ENCODE measurements at places on chromosomes 1 and 21. TPM values are rescaled to one million over a fixed set of nuclear protein-coding genes. Genes with fewer than 3 reads are reported as not detected.

Gene TMPRSS2
- 0.61 TPM for total RNA-seq

Gene C1orf141
- not detected for total RNA-seq

Gene REN
- not detected for total RNA-seq

DNA sequence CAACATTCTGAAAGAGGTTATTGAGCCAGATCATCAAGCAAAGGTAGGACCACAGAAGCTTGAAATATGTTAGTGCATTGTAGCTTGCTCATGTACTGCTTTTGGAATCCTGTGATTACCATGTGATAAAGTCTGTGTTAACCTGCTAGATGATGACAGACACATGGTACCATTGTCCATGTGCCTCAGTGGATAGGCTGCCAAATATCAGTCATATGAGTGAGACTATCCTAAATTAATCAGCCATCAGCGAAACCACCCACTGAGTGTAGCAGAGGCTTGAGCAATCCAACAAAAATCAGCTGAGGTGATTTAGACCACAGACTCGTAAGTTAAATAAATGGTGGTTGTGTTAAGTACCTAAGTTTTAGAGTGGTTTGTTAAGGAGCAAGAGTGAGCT, 32.7 kb upstream of the CRB1 start:
- H3K4me3 ChIP-seq, result no peak overlapping the region
- no peaks in the 10 kb centered on the region for H3K27me3 ChIP-seq
- H3K36me3 ChIP-seq, result no peaks in the 10 kb centered on the region
- no peak overlapping the region for H3K27ac ChIP-seq
- DNase-seq, result no peak

DNA sequence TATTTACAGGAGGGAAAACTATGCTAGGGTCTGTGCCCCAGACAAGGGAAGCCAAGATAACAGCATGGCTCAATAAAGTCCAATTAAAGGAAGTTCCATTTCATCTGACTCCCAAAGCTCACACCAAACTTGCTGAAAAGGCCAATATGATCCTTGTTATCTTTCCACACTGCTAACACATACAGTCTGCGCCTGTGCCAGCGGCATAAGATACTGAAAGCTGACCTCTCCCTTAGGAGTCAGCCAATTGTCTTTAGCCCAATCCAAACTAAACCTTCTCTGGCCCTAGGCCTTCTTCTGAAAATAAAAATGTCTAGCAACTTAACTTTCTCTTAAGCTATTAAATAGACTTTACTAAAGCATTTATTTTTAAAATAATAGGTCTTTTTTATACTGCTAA, 179.0 kb upstream of the PLD5 start:
- no peak overlapping the region for H3K27ac ChIP-seq
- no peak overlapping the region for H3K4me3 ChIP-seq
- no peak for DNase-seq
- no peaks in the 10 kb centered on the region for H3K4me1 ChIP-seq
- peaks cover 21% of the 10 kb centered on the region for H3K27me3 ChIP-seq

DNA sequence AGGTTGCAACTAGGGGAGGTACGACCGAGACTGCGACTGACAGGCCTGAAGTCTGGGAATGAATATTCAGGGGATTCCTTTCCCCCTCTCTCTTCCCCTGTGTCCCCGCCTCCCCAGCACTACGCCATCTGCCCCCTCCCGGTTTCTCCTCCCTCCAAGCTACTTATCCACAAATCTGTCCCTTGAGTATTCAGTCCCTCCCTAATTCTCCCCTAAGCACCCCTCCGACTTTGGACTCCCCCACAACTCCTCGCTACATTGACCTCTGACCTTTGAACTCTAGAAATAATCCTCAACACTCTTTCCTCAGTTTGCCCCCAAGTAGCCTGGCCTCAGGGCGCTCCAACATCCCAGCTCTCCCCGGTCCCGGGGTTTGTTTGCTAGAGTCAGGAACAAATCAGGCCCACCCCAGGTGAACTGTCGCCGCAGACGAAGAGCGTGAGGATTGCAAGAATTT, 393 bp downstream of the LYSMD1 start:
- H3K4me3 ChIP-seq, result peak overlapping the region; percentile 64
- H3K36me3 ChIP-seq, result no peaks in the 10 kb centered on the region
- H3K4me1 ChIP-seq, result peaks cover 15% of the 10 kb centered on the region
- no peak overlapping the region for H3K27ac ChIP-seq
- peak; percentile 21 for DNase-seq

- no peaks in the 10 kb centered on the region for H3K27me3 ChIP-seq
- H3K4me1 ChIP-seq, result peaks cover 12% of the 10 kb centered on the region
- H3K4me3 ChIP-seq, result no peak overlapping the region
- no peaks in the 10 kb centered on the region for H3K36me3 ChIP-seq
- DNase-seq, result no peak
Measured at GRCh38 chr1:116997066-116997465, 4.5 kb upstream of the CD101 start.

- H3K4me3 ChIP-seq, result no peak overlapping the region
- H3K27ac ChIP-seq, result no peak overlapping the region
- H3K27me3 ChIP-seq, result peaks cover 89% of the 10 kb centered on the region
- DNase-seq, result no peak
Measured at GRCh38 chr1:110557481-110557880, 38.5 kb upstream of the KCNA10 start.

Data from PC-9 (cell line).